ENCODE measurements at places on chromosomes 2 and 18.

DNA sequence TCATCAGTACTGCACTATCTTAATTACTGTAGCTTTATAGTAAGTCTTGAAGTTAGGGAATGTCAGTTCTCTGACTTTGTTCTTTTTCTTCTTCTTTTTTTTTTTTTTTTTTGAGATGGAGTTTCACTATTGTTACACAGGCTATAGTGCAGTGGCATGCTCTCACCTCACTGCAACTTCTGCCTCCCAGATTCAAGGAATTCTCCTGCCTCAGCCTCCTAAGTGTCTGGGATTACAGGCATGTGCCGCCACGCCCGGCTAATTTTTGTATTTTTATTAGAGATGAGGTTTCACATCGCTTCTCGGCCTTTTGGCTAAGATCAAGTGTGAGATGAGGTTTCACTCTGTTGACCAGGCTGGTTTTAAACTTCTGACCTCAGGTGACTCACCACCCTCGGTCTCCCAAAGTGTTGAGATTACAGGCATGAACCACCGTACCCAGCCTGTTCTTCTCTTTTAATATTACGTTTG, 41.9 kb upstream of the TANC1 start:
- H3K27me3 ChIP-seq, result no peaks in the 10 kb centered on the region
- H3K27ac ChIP-seq, result no peak overlapping the region

GRCh38 chr2:190519975-190520767, 14.4 kb downstream of the NEMP2 start:
- peak overlapping the region; percentile 63 for H3K27ac ChIP-seq
- no peaks in the 10 kb centered on the region for H3K27me3 ChIP-seq
- H3K4me1 ChIP-seq, result peaks cover 44% of the 10 kb centered on the region
- peak overlapping the region; percentile 37 for H3K4me3 ChIP-seq
- H3K36me3 ChIP-seq, result peaks cover 47% of the 10 kb centered on the region
- no peak for DNase-seq

- no peak overlapping the region for H3K27ac ChIP-seq
- H3K4me1 ChIP-seq, result no peaks in the 10 kb centered on the region
- H3K36me3 ChIP-seq, result no peaks in the 10 kb centered on the region
- peaks cover 15% of the 10 kb centered on the region for H3K27me3 ChIP-seq
These were observed 102.6 kb upstream of the HS6ST1 start for GRCh38 chr2:128421286-128421685.

DNA sequence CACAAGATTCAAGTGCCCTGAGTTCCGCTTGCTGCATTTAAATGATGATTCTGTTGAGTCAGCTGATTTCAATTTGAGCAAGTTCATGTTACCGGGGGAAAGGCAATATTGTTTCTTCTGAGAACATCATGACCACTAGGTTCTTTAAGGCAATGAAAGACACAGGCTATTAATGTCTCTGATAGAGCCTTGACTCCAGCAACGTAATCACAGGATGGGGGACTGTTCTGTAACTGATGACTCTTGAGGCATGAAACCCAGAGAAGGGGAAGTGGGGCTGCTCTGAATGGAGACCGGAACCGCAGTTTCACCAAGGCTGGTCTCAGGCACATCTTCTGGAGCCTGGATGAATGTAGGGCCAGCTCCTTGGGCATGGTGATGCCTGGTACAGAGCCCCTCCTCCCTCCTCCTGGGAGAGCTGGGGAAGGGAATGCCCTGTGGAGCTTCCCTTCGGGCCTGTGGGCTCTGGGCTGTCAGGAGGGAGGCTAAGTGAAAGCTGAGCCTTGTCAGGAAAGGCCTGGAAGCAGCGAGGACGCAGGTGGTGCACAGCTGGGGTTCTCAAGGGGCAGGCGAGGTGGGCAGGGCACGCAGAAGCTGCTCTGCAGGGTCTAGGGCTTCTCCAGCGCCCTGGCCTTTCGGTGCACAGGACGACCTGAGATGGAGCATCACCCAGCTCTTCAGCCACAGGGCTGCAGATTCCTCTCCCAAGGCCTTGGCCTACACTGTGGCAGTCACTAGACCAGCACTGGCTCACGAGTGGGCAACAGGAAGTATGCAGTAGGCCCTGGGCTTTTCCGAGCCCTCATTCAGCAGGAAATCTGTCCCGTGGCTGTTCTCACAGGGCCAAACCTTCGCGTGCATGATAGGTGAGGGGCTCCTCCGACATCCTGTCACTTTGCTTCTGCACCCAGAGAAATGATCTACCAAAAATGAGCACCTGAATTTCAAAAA, 36.6 kb upstream of the PRLH start:
- no peaks in the 10 kb centered on the region for H3K27me3 ChIP-seq
- H3K4me1 ChIP-seq, result no peaks in the 10 kb centered on the region
- DNase-seq, result no peak

DNA sequence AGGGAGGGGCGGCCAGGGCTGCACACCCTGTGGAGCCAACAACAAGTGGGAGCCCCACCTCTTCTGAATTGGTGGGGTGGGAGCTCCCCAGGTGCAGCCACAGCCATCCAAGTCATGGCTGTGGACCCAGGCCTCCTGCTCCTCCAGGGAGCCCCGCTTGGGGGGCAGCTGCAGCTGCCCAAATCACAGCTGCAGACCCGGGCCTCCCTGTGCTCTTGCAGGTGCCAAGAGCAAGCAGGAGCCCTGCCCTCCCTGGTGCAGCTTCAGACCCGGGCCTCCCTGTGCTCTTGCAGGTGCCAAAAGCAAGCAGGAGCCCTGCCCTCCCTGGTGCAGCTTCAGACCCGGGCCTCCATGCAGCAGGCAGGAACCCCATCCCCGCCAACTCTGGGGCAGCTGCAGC, 46.5 kb upstream of the COX7A2L start:
- H3K27ac ChIP-seq, result no peak overlapping the region
- H3K27me3 ChIP-seq, result peaks cover 5% of the 10 kb centered on the region
- DNase-seq, result no peak
- no peaks in the 10 kb centered on the region for H3K4me1 ChIP-seq

GRCh38 chr2:207479198-207479785, 50.5 kb upstream of the CREB1 start:
- H3K27ac ChIP-seq, result no peak overlapping the region
- DNase-seq, result no peak
- H3K4me1 ChIP-seq, result peaks cover 31% of the 10 kb centered on the region
- no peak overlapping the region for H3K4me3 ChIP-seq

DNA sequence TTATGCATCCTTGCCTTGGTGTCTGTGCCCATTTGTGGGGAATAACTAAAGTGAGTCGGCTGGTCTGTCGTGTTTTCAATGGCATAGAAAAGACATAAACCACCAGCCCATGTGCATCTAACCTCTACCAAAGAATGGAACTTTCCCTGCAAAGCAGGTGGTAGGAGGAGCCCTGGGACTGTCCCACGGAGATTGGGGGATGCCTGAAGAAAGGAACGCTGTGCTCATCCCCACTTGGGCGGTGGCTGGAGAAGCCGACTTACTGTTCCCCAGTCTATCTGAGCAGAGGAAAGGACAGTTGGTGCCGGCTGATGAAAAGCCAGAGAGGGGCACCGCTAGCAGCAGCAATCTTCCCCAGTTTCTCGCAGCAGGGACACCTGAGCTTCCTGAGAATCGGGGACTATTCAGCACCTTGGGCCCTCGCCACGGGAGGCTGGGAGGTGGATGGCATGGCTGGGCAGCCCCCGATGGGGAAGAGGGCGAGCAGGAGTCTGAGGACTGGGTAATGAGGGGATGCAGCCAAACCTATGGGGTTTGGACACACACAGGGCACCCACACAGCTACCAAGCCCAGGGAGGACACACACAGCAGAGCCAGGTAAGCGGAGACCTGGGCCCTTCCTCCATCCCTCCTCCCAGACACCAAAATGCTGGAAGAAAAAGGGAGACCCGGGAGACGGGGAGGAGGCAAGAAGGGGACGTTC, 53.7 kb upstream of the AGAP1 start:
- H3K4me1 ChIP-seq, result no peaks in the 10 kb centered on the region
- DNase-seq, result no peak
- no peaks in the 10 kb centered on the region for H3K27me3 ChIP-seq
- no peaks in the 10 kb centered on the region for H3K36me3 ChIP-seq
- H3K4me3 ChIP-seq, result no peak overlapping the region

- no peak overlapping the region for H3K4me3 ChIP-seq
- H3K36me3 ChIP-seq, result no peaks in the 10 kb centered on the region
- no peak for DNase-seq
- peaks cover 54% of the 10 kb centered on the region for H3K27me3 ChIP-seq
- H3K4me1 ChIP-seq, result peaks cover 3% of the 10 kb centered on the region
- no peak overlapping the region for H3K27ac ChIP-seq
These were observed 4.6 kb upstream of the LAMA3 start for GRCh38 chr18:23684515-23685197.

DNA sequence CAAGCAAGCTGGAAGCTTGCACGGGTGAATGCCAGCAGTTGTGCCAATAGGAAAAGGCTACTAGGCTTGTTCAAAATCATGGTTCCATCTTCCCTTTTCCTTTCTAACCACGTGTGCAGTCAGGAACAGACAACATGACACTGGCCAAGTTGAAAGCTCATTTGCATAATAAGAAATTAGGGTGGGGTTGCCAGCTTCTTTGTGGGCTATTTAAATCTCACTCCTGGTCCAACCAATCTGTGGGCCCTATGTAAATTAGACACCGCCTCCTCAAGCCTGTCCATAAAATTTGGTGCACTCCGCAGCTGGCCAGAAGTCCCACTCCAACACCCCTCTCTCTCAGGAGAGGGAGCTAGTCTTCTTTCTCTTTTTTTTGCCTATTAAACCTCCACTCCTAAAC, 1948.4 kb upstream of the PIK3C3 start:
- no peaks in the 10 kb centered on the region for H3K27me3 ChIP-seq
- no peak overlapping the region for H3K27ac ChIP-seq
- H3K36me3 ChIP-seq, result no peaks in the 10 kb centered on the region
- no peaks in the 10 kb centered on the region for H3K4me1 ChIP-seq

- H3K36me3 ChIP-seq, result no peaks in the 10 kb centered on the region
- H3K4me1 ChIP-seq, result no peaks in the 10 kb centered on the region
- DNase-seq, result no peak
- H3K27me3 ChIP-seq, result no peaks in the 10 kb centered on the region
- H3K27ac ChIP-seq, result no peak overlapping the region
These were observed 68.4 kb downstream of the TWIST2 start for GRCh38 chr2:238916176-238916874.

GRCh38 chr2:179272406-179273192, 8.0 kb upstream of the SESTD1 start:
- H3K36me3 ChIP-seq, result no peaks in the 10 kb centered on the region
- peaks cover 8% of the 10 kb centered on the region for H3K4me1 ChIP-seq
- no peak overlapping the region for H3K4me3 ChIP-seq
- peaks cover 15% of the 10 kb centered on the region for H3K27me3 ChIP-seq
- no peak for DNase-seq

DNA sequence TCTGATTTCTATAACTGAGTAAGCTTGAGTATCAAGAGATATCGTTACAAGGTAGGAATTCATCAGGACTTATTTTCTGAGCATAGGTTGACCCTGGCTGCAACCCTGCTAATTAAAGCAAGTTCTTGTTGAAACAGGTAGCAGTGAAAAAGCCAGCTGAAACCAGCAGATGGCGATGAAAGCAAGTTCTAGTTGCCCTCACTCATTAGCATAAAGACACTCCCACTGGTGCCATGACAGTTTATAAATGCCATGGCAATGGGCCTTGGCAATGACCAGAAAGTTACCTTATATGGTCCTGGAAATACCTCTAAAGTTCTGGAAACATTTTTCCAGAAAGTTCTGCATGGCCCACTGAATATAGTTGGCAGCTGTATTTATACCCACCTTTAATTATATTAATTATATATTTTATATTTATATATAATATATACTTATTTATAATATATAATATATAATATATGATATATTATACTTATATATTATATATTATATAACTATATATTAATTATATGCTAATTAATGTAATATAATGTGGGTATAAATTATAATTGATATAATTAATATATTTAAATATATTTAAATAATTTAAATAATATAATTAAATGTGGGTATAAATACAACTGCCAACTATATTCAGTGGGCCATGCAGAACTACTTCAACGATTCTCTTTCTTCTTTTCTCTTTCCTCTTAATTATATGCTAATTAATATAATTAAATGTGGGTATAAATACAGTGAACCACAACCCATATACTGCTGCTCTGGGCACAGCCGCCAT, 188.0 kb downstream of the CDH7 start:
- no peaks in the 10 kb centered on the region for H3K4me1 ChIP-seq
- H3K27me3 ChIP-seq, result no peaks in the 10 kb centered on the region
- no peak for DNase-seq
- H3K36me3 ChIP-seq, result no peaks in the 10 kb centered on the region

DNA sequence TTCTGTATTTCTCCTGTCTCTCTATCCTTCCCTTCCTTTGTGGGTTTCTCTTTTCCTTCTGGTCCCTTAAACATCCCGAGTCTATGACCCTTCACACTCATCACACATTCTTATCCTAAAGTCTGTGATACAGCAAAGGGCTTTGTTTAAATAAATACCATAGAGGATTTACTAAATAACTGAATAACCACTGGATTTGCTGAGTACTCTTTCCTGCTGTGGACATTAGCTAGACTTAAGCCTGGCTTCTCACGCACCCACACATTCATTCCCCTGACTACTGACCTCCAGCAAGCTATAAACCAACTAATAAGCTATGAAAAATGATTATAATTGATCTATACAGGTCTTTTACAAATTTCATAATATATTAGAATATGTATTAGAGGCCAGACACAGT, 76.6 kb downstream of the COL4A3 start:
- H3K27me3 ChIP-seq, result peaks cover 3% of the 10 kb centered on the region
- no peak overlapping the region for H3K4me3 ChIP-seq
- no peak for DNase-seq
- no peaks in the 10 kb centered on the region for H3K4me1 ChIP-seq
- H3K36me3 ChIP-seq, result no peaks in the 10 kb centered on the region
- no peak overlapping the region for H3K27ac ChIP-seq

DNA sequence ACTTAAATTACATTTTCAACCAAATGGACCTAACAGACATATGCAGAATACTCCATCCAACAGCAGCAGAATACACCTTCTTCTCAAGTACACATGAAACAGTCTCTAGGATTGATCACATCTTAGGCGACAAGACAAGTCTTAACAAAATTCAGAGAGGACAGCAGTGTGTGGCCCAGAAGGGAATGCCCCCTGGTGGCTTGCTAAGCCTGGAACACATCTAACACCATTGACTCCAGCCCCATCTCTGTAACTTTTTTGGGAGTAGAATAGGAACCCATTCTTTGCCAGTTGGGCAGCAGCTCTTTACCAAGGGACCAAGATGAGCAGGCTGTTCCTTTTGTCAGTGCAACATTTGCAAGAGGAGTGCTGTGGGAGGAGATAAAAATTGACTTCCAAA, 249.9 kb downstream of the PLCL1 start:
- peaks cover under 1% of the 10 kb centered on the region for H3K27me3 ChIP-seq
- no peaks in the 10 kb centered on the region for H3K36me3 ChIP-seq
- DNase-seq, result no peak

All from T-helper 2 cell treated with Interferon-gamma antibody and Interleukin-4, amounts not matched to agents 5 μg/mL and 100 μg/mL, for 36 hours (primary cell).